GM19239 (cell line): ENCODE measurements at places on chromosomes 6 and 20.

GRCh38 chr6:67757465-67758033, 877.5 kb upstream of the ADGRB3 start:
- no peak for DNase-seq

DNA sequence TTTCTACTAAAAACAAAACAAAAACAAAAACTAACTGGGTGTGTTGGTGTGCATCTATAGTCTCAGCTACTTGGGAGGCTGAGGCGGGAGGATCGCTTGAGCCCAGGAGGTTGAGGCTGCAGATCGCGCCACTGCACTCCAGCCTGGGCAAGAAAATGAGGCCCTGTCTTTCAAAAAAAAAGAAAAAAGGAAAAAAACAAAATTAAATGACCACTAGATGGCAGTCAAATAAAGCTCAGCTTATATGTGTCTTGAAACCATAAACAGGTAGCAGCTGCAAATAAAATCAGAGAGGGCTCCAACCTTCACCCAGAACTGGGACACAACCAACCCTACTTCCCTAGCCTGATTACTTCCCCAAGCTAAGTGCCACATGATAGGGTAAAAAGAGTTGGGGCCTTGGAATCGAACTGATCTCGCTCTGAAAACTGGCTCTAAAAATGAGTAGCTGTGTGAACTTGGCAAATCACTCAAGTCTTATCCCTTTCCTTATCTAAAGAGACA, 67.1 kb upstream of the ADGRF4 start:
- peak; percentile 6 for DNase-seq

GRCh38 chr20:25686081-25687067, 10.3 kb downstream of the ZNF337 start:
- no peak for DNase-seq

DNA sequence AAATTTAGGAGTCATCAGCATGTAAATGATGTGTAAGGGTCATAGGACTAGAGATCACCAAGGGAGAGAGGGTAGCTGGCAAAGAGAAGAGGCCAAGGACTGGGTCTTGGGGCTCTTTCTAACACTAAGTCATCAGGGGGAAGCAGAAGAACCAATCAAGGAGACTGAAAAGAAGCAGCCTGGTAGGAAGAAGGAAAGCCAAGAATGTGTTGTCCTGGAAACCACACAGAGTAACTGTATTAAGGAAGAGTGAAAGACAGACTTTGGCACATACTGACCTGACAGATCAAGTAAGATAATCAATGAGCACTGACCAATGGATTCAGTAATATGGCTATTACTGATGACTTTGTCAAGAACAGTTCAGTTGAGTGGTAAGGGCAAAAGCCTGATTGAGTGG, 42.3 kb upstream of the LAMA4 start:
- DNase-seq, result no peak

GRCh38 chr6:83292900-83293843, 100.0 kb downstream of the RWDD2A start:
- no peak for DNase-seq

DNA sequence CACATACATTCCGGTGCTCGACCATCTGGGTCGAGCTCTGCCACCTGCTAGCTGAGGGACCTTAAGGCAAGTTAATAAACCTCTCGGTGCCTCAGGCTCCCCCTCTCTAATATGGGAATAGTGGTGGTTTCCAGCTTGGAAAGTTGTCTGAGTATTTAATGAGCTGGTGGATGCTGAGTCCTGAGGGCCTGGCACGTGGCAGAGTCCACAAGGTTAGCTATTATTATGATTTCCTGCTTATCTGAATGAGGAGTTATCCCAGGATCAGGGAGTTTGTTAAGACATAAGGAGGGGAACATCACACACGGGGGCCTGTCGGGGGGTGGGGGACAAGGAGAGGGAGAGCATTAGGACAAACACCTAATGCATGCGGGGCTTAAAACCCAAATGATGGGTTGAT, 80.1 kb upstream of the SLC22A23 start:
- no peak for DNase-seq

GRCh38 chr6:54431466-54431865, 123.2 kb downstream of the TINAG start:
- no peak for DNase-seq

GRCh38 chr6:82584194-82584695, 220.6 kb downstream of the TPBG start:
- no peak for DNase-seq

GRCh38 chr6:12185081-12185673, 105.0 kb upstream of the EDN1 start:
- no peak for DNase-seq

DNA sequence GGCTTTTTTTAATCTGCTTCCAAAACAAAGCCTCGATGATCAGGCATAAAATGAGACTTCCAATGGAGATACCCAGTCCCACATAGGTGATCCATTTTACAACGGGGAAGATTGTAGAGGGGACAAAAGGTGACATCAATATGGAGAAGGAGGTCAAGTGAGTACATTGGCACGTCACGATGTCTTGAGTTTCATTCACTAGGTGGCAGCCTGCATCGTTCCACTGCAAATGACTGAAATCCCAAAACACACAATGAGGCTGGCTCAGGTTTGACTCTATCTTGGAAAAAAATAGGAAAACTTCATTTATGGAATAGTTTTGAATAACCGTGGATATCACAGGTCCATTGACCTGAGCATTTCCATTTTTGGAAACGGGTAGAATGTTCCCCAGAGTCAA, 32.5 kb downstream of the ADGRF1 start:
- DNase-seq, result no peak

DNA sequence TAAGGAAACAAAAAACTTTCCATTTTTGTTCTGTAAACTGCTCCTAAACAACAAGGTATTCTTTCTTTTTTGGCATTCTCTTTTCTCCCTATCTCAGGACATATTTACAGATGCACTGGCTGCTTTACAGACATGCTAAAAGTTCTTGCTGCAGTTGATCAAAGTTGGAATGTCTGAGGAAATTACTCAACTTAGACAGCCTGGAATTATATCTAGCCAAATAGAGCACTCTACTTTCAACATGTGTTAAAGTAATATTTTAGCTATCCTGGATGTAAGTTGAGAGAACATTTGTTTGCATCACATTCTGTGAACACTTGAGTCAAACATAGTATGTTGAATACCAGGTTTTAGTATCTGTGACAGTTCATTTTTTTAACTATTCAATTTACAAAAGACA, 24.8 kb downstream of the TASP1 start:
- DNase-seq, result no peak

GRCh38 chr6:106120006-106120405, 33.9 kb downstream of the PRDM1 start:
- DNase-seq, result no peak

DNA sequence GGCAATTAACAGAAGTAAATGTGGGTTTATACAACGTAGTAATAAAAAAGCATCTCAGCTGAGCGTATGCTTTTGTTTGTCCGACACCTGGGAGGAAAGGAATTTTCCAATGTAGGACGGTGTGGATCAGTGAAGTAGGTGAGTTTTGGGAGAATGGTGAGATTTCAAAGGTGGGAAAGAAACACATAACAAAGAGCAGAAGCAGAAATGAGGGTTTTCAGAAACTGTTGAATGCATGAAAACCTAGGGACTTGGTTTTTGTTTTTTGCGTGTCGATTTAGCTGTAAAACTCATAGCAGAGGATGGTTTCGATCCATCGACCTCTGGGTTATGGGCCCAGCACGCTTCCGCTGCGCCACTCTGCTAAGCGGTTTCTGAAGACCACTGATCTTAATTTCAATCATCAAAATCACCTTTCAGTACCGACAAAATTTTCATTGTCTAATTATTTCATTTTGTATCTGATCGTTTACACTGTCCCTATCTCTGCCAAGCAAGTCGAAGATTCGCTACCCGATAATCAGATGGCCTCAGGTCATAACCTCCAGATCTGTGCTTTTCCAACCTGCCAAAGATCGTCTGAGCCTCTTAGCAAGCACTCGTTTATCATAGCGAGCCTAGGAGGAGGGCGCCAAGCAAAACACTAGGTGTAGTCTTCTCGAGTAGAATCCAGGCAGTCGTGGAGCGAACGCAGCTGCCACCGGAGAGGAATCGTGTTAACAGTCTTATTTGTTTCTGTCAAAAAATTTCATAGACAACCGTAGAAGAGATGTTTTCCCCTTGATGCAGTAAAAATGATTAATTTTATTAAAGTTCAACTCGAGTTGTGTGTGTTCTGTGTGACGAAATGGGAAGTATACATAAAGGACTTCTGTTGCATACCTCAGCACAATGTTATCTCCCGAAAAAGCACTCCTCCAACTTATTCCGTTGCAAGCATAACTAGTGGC, 20.9 kb upstream of the POM121L2 start:
- DNase-seq, result peak; percentile 21

DNA sequence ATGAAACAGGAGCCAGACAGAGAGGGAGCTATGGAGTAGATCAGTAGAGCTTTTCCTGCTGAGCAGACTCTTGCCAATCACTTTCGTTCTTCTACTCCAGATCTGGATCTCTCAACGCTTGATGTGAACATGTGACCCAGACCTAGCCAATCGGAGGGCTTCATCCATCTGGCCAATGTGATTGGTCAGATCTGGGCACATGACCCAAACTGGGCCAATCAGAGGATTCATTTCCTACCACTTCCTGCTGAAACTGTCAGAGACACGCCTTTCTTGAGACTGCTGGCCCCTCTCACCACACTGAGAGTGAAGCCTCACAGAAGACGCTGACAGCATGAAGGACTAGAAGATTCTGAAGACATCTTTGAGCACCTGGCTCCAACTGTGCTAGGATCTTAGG, 44.2 kb upstream of the ZMYND8 start:
- no peak for DNase-seq

GRCh38 chr6:24581084-24581669, 64.8 kb downstream of the KIAA0319 start:
- peak; percentile 15 for DNase-seq

- no peak for DNase-seq
Observed at GRCh38 chr6:56005426-56005825, 130.0 kb upstream of the BMP5 start.
